ENCODE measurements at places on chromosomes 6 and 20.

DNA sequence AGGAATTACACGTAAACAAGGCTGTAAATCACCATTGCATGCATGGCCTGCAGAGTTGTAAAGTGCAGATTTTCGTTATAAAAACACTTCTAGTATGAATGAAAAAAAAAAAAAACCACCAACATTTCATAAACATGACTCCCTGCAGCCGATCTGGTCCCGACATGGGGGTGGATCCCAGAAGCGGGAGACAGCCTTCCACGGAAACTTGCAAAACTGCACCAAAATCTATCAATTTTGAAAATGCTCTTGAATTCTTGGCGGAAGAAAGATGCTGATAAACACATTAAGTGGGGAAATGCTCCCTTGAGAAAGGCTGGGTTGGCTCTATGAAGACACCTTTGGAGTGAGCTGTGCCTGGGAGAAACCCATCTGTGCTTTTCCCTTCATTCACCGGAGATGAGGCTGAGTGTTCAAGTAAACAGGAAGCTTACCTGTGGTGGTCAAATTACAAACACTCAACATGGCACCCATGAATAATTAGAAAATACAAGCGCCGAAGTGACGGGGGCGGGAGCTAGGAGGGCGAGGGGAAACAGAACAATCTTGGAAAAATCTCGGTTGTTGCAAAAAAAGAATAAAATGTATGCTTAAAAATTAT is 845 bp upstream of the ANKRD60 start:
- DNase-seq, result no peak

- DNase-seq, result no peak
Observed at GRCh38 chr6:103854059-103854458, 1005.7 kb downstream of the HACE1 start.

DNA sequence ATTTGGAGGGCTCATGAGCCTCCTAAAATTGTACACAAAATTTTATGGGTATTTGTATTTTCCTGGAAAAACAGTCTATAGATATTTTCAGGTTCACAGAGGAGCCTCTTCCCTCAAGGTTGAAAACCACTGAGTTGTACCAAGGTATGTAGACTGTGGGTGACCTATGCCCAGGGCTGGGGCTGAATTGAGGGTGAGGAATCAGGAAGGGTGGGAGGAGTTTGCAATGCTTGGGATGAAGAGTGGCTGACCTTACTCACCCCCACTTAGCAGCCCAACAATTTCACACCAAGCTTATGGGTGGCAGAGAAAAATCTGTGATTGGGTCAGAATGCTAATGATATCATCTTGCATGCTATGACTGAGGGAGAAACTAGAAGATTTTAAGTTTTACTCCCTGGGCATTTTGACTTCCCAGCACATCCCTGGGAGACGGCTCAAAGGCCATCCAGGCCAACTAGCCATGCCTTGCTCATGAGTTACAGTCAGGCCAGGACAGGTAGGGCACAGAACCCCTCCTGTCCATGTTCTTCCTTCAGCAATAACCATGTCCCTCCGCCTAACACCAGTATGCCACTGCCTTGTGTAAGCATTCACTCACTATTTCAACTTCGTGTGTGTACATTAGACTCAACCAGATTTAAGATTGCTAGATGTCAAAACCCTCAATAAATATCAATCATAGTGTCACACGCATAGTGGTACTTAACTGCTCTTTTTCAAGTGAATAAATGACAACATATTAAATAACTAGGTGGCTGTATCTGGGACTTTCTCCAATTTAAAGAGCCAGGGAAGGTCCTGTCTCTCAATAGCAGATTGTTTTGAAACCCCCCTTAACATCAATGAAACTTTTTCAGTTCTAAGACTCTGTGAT is 16.6 kb downstream of the ADTRP start:
- no peak for DNase-seq

GRCh38 chr6:39430871-39431523 is 108.5 kb upstream of the KCNK16 start:
- no peak for DNase-seq

DNA sequence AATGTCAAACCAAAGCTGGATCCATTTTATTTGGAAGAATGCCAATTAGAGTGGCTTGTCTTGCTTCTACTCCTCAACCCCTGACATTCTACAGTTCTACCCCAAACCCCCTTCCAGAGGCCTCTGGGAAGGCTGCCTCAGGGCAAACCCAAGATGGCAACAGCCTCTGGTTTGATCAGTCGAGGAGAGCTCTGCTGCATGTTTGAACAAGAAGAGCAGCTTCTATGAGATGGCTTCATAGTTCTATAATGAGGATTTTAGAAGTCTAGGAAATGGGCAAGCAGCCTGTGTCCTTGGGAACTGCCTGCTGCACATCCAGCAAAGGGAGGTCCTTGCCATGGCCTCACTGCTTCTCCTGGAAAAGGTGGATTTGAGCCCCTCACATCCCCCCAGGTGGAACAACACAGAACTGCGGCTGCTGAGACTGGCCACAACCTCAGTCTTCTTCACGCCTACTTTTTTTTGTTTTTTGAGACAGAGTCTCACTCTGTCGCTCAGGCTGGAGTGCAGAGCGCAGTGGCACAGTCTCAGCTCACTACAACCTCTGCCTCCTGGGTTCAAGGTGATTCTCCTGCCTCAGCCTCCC is 37.9 kb downstream of the ZC3H12D start:
- DNase-seq, result no peak

GRCh38 chr20:57622579-57623381 is 2.6 kb upstream of the ZBP1 start:
- DNase-seq, result peak; percentile 27

DNA sequence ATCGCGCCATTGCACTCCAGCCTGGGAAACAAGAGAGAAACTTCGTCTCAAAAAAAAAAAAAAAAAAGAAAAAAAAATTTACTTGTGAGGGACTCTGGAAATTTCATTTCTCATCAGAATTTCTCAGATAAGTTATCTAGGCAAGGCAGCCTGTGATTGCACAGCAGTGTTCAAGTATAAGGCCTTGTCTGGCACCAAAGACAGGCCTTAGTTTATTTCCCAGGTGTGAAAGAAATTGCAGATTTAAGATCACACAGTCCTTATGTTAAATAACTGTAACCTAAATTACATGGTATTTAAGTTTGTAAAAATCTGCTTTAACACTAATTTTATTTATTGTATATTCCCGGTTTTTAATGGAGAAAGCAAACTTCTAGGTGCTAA is 34.8 kb downstream of the HFE start:
- no peak for DNase-seq

GRCh38 chr20:35306931-35307517 is 14.8 kb upstream of the FAM83C start:
- DNase-seq, result no peak

DNA sequence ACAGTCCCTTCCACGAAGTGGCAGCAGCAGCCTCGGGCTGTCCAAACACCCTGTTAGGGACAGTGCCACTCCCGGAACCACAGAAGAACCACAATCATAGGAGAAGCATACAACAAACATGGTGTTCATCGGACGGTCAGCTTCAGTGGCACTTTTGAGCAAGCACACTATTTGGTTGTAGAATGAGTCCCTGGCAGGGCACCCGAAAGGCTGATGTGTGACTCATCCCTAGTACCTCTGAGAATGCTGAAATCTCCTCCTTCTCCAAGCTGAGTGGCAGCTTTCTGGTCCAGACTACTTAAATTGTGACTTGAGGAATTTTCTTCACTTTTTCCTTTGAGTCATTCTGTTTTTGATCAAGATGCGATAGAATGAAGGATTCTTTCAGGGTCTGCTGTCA is 282.5 kb downstream of the ESR1 start:
- no peak for DNase-seq

- DNase-seq, result no peak
Observed at GRCh38 chr6:156017838-156018237, 562.2 kb upstream of the NOX3 start.

DNA sequence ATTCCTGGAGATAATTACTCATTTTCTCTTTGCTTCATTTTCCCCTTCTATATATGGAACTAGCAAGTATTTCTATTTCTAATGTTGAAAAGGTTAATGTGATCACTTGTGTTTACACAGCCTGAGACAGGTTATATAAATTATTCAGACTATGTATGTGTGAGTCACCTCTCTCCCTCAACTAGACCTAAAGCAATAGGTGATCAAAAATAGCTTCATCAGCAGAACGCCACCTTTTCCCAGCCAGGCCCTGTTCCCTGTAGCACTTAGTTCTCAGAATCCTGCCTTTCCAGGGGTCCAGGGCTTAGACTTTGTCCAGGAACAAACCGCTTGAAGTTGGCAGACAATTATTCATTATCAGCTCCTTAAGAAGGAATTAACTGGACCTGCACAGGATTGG is 125.3 kb upstream of the EXOC2 start:
- DNase-seq, result no peak

DNA sequence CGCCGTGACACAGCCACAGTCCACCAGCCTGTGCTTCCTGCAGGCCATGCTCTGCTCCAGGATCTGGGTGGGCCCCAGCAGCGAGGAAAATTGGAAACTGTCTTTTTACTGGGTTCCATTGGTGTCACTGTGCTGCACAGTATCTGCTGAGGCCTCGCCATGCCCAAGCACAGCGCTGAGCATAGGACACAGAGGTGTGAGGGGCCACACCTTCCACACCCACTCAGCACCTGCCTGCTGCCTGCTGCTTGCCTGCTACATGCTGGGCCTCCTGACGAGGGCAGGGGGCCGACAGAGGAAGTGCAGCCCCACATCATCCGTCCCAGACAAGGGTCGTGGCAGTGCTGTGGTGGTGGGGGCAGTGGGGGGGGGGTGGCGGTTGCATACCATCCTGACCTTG is 173.0 kb upstream of the THBS2 start:
- no peak for DNase-seq

- DNase-seq, result no peak
Observed at GRCh38 chr6:5447921-5448320, 186.6 kb downstream of the FARS2 start.

GRCh38 chr20:39823224-39823623 is 861.1 kb downstream of the DHX35 start:
- DNase-seq, result no peak

GRCh38 chr20:20019123-20019522 is 2.0 kb downstream of the NAA20 start:
- DNase-seq, result no peak

GRCh38 chr20:20664795-20665589 is 47.5 kb downstream of the RALGAPA2 start:
- no peak for DNase-seq

GRCh38 chr6:30411515-30412207 is 66.7 kb downstream of the RPP21 start:
- DNase-seq, result no peak

- DNase-seq, result no peak
Observed at GRCh38 chr6:16623029-16623653, 138.1 kb downstream of the ATXN1 start.

DNA sequence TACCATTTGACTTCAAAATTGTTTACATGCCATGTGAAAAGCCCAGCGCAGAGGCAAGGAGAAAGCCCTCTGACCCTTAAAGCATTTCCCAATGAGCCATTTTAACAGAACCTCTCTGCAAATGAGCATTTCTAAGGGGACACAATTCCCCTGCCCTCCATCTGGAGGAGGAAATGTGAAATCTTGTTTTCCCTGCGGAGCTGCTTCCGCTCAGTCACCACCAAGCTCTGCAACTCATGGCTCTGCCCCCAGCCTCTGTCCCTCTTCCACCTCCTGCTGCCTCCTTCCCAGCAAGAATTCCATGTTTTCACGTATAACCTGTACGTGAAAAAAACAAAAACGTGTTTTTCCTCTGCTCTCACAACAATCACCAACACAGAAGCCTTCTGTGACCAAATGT is 12.3 kb downstream of the RIN2 start:
- no peak for DNase-seq

DNA sequence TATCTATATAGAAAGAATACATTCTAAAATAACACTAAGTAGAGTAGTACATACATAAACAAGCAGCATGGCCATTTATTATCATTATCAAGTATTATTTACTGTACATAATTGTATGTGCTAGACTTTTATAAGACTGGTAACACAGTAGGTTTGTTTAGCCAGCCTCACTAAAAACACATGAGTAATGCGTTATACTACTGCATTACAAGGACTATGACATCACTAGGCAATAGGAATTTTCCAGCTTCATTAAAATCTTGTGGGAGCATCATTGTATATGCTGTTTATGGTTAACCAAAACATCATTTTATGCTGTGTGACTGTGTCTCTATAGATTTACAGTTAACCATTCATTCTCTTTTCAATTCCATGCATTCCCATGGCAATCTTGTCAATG is 131.7 kb upstream of the HDGFL1 start:
- no peak for DNase-seq

- DNase-seq, result no peak
Observed at GRCh38 chr6:163613025-163613424, 198.5 kb downstream of the QKI start.

DNA sequence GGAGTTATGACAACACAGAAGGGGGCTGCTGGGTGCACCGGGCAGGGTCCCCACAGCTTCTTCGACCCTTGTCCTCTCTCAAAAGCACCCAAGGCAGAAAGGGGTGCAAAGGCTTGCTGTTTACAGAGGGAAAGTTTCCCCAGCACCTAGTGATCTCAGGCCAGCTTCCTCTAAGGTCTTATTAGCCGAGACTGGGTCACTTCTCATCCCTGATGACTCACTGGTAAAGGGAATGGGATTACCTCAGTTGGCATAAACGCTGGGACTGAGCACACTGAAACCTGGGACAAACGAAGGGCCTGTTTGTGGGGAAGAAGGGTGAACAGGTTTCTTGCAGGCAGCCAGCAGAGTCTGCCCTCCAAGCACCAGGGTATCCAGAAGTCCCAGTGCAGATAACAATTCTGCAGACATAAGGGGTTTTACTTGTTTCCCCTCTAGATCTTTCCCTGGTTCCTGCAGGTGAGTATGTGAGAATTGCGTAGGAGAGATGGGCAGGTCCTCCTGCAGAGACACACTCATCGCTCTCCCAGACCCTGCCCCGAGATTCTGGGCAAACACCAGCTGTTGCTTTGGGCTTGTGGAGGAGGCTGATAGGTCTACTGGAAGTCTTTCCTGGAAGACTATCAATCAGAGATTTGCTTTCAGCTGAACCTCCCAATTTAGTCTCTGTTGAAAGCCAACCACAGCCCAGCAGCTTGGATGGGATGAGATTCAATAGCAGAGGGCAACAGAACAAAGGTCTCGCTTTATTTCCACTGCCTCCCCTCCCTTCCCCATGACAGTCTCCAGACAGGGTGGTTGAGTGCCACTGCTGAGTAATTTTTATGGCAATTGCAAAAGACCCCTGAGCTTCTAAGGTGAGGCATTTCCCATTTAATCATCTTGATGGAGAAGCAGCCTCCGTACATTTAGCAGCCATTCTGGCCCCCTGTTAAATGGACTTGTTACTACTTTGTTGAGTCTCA is 25.7 kb downstream of the KCNG1 start:
- no peak for DNase-seq

- DNase-seq, result no peak
Observed at GRCh38 chr6:110878751-110879522, 4.4 kb downstream of the AMD1 start.

- DNase-seq, result no peak
Observed at GRCh38 chr6:145112711-145113148, 622.6 kb downstream of the EPM2A start.

- DNase-seq, result no peak
Observed at GRCh38 chr6:55495277-55495676, 83.7 kb downstream of the HMGCLL1 start.

GRCh38 chr6:116409756-116410155 is 39.0 kb downstream of the DSE start:
- DNase-seq, result no peak

All from activated gamma-delta T cell (primary cell).